ENCODE measurements at places on chromosomes 13 and 19. TPM values are rescaled to one million over a fixed set of nuclear protein-coding genes. Genes with fewer than 3 reads are reported as not detected.
A peak's percentile ranks its signal among the peaks of the same experiment; 100 is the strongest.

KLK3 gene
- polyA plus RNA-seq, result not detected

CYP2A7 gene
- polyA plus RNA-seq, result not detected

REXO1 gene
- 15.6 TPM for polyA plus RNA-seq

MAST3 gene
- polyA plus RNA-seq, result 2.0 TPM

HTR2A gene
- not detected for polyA plus RNA-seq

CRX gene
- polyA plus RNA-seq, result not detected

METTL21C gene
- not detected for polyA plus RNA-seq

SBSN gene
- 0.67 TPM for polyA plus RNA-seq

SGTA gene
- polyA plus RNA-seq, result 51.6 TPM

TTC9B gene
- not detected for polyA plus RNA-seq

FLT3LG gene
- 1.0 TPM for polyA plus RNA-seq

ZIC2 gene
- polyA plus RNA-seq, result 10.3 TPM

CCDC8 gene
- polyA plus RNA-seq, result 0.08 TPM

OVOL3 gene
- 0.14 TPM for polyA plus RNA-seq

CYP2B6 gene
- not detected for polyA plus RNA-seq

- DNase-seq, result no peak
Observed at GRCh38 chr19:18704054-18704453, 20.6 kb downstream of the CRTC1 start.

DNA sequence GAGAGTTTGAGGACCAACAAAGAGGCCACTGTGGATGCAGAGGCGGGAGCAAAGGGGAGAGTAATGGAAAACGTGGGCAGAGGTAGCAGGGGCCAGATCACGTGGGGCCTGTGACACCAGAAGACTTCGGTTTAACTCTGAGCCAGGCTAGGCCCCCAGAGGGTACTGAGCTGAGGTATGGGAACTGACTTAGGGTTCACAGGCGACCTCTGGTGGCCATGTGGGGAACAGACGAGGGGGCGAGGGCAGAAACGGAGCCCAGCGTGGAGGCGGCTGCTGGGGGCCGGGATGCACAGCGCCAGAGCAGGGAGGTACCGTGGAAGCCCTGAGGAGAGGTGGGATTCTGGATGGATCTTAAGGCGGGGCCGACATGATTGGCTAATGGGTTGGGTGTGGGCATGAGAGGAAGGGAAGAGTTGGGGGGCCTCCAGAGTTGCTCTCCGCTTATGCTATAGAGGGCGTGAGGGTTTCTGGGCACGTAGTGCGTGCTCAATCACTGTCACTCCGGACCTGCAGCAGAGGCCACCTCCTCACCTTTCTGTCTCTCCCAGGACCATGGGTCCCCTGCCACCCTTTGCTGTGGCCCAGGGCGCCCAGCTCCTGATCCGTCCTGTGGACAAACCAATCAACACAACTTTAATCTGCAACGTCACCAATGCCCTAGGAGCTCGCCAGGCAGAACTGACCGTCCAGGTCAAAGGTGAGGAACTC is 13.7 kb downstream of the PVR start:
- peak; percentile 87 for DNase-seq

DNA sequence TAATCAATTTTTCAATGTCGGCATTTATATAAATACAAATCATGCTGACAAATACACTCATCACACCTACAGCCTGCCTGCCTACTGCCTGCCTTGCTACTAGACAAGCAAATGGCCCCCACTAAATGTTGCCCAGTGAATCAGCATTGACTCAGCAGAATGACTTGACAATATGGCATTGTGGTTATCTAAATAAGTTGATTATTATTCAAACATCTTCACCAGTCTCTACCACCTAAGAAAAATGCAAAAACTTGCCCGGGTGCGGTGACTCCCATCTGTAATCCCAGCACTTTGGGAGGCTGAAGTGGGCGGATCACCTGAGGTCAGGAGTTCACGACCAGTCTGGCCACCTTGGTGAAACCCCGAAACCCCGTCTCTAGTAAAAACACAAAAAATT is 296.1 kb downstream of the PCDH9 start:
- DNase-seq, result peak; percentile 94

DNA sequence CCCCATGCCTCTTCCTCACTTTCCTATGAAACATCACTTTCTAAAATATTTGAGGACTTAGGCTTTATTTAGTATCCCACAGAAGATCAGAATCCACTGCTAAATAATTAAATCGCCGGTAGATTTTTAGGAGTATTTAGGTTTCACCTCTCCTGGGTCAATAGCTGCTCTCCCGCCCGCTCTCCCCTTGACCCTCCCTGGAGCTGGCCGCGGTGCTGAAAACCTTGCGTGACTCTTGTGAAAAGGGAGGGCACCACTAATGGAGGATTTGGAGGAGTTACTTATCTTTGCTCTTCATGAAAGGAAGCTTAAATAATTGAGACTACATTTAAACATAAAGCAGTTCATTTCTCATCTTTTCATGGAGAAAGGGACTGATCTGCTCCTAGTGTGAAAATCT is 14.1 kb downstream of the POU4F1 start:
- no peak for DNase-seq

DNA sequence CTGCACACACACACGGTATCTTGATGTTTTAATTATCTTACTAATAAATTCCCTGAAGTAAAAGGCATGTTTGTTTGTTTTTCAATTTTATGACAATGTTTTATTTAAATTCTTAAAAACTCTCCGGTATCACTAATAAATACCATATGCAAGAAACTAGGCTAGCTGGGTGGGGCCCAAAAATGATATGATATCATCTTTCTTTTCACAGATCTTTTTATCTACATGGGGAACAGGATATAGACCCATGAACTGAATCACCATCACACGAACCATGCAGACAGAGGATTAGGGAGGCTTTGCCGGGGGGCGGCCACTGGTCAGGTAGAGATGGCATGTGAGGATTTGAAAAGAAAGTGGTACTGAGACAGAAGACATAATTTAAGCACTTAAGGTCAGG is 266.4 kb downstream of the ENOX1 start:
- DNase-seq, result no peak

DNA sequence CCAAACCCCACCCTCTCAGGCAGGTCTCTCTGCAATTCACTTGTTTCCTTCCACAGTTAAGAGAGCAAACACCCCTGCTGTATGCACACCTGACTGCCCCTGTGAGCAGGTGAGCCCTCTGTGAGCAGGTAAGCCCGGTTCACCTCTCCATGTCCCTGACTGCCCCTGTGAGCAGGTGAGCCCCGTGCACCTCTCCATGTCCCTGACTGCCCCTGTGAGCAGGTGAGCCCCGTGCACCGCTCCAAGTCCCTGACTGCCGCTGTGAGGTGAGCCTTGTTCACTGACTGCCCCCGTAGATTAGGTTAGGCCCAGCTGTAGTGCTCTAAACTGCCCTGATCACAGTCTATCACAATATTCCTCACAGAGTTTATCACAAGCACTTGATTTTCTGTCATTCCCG is 29.2 kb downstream of the TMTC4 start:
- DNase-seq, result no peak

GRCh38 chr13:36814465-36814864 is 4.6 kb upstream of the RFXAP start:
- DNase-seq, result no peak

- DNase-seq, result peak; percentile 63
Observed at GRCh38 chr19:46718157-46718933, 1.4 kb upstream of the PRKD2 start.

GRCh38 chr13:22040810-22041364 is 370.0 kb downstream of the FGF9 start:
- DNase-seq, result peak; percentile 78

- peak; percentile 4 for DNase-seq
Observed at GRCh38 chr13:103140001-103140671, 73.9 kb upstream of the SLC10A2 start.

GRCh38 chr13:75480671-75481175 is 1.2 kb downstream of the TBC1D4 start:
- DNase-seq, result peak; percentile 5

DNA sequence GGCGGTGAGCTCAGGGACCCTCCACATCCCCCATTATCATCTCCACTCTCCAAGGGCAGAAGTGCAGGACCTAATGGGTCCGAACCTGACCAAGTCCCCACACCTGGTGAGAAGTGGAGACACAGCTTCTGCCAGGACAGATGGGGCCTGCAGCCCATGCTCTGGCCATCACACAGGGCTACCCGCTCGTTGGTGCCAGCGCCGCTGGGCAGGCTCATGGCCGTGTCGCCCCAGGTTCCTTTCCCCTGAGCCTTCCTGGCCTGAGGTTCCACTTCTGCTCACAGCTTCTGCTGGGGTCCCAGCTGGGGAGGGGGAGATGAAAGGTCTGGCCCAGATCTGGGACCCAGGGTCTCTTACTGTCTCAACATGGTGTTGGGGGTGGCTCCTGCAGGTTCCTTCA is 48.4 kb upstream of the KCTD15 start:
- DNase-seq, result no peak

DNA sequence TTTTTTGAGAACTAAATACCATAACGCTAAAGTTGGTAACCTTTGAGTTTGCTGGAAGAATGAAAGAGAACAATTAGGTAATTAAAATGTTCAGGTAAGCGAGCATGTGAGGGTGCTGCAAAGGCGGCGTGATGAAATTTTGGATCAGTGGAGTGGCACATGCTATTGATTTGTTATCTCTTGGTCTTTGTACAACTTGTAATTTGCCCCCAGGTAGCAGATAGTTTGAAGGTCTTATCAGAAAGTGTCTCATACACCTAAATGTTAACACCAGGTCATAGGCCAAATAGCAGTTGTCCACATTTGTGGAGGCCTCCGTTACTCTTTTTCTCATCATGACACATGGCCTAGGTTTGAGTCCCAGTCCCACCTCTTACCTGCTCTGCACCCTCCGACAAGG is 14.9 kb downstream of the ARHGAP35 start:
- no peak for DNase-seq

GRCh38 chr13:57823704-57824103 is 192.2 kb downstream of the PCDH17 start:
- DNase-seq, result no peak

GRCh38 chr13:44697058-44697457 is 120.9 kb upstream of the TSC22D1 start:
- no peak for DNase-seq

DNA sequence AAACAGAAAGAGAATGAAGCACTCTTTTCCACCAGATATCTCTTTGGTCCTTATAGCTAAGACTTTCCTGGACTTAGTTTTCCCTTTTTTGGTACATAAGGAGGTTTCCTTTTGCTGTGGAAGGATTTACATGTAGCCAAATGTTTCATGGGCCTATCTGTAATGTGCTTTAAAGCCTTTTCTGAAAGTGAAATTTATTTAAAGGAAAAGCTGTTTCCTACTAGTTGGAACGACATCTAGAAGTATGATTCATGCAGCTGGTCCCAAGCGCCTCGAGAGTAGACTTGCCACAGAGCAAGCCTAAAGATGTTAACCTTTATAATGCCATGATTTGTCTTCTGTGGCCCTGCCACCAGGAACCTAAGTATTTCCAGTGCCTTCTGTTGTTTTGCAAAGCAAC is 390.3 kb downstream of the DLEU7 start:
- no peak for DNase-seq

GRCh38 chr13:45537516-45537915 is 72.8 kb downstream of the COG3 start:
- no peak for DNase-seq

DNA sequence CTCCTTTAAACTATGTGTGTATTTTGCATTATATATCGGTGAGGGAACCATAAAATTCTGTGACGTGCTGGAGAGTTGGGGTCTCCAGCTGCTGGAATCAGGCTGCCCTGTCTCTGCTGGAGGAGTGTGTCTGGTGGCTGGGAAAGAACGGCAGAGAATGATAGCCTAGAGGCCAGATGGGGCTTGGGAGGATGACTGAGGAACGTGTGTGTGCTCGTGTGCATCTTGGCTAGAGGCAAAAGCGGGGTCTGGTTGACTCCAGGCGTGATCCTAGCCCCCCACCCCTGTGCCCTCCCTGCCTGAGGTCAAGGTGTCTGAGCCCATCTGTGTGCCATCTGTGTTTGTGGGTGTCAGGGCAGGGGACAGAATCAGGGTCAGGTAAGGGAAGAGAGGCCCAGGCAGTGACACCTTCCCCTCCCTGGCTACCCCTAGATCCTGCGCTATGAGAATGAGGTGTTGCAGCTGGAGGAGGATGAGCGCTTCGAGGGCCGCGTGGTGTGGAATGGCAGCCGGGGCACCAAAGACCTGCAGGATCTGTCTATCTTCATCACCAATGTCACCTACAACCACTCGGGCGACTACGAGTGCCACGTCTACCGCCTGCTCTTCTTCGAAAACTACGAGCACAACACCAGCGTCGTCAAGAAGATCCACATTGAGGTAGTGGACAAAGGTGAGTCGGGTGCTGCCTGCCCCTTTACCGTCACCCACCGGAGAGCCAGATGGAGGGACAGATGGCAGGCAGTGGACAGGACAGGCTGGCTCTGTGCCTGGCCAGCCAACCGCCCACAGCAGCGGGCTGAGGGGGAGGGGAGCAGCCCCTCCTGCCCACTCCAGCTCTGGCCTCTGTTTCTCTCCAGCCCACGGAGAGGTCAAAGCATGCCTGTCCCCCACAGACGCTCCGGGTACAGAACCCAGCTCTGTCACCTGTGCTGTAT is 3.1 kb downstream of the SCN1B start:
- DNase-seq, result no peak

GRCh38 chr13:39815345-39816111 is 160.1 kb downstream of the COG6 start:
- DNase-seq, result no peak

GRCh38 chr19:8196271-8196927 is 12.8 kb upstream of the CERS4 start:
- no peak for DNase-seq

GRCh38 chr13:113843864-113844556 is 19.9 kb downstream of the GAS6 start:
- DNase-seq, result no peak

DNA sequence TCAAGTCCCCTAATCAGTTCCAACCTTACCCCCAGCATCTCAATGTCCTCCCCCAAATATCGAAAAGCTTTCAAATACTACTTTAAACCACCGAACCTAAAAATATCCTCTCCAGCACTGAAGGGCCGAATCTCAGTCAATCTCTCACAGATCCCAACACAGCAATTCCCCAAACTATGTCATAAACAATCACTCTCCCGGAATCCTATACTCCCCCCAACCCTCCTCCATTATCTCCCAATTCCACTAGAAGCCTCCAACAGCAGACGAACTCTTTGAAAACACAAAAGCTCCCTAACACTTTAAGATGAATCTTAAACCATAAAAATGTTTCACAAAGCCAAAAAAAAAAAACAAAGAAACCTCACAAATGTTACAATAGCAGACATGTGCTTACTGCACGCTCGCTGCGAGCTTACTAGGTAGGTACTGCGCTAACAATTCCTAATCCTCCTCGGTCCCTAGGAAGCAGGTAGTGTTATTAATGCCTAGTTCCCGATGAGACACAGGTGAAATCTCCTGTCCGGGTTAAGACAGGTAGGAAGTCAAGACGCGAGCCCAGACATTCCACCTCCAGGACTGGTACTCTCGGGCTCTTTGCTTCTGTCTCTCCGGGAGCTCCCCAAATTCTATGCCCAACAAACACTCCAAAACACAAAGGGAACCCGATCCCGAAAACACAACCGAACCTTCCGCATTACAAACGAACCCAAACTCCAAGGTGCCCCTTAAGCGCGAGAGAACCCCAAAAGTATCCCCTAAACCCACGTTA is 14.2 kb downstream of the FBXO46 start:
- peak; percentile 50 for DNase-seq

Data from A549 (cell line).